ENCODE measurements at places on chromosomes 4 and X.

DNA sequence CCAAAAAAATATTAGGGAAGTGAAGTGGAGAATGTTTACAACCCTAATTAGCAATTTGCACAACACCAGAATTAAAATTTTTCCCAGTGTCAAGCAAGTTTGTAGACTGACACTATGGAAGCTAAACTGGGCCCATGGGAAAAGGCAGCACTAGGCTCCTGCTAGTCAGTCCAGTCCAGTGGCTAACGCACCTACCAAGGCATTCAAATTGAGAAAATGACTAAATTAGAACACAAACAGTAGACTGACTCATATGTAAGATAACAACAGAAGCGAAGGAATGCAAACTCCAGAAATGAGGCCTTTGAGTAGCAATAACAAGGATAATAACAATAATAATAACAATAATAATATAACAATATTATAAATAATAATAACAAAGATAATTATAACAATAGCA lies 90.7 kb downstream of the GRIA3 start:
- DNase-seq = no peak

- no peak for DNase-seq
Measured at GRCh38 chrX:155876704-155877103, 4.4 kb upstream of the VAMP7 start.

DNA sequence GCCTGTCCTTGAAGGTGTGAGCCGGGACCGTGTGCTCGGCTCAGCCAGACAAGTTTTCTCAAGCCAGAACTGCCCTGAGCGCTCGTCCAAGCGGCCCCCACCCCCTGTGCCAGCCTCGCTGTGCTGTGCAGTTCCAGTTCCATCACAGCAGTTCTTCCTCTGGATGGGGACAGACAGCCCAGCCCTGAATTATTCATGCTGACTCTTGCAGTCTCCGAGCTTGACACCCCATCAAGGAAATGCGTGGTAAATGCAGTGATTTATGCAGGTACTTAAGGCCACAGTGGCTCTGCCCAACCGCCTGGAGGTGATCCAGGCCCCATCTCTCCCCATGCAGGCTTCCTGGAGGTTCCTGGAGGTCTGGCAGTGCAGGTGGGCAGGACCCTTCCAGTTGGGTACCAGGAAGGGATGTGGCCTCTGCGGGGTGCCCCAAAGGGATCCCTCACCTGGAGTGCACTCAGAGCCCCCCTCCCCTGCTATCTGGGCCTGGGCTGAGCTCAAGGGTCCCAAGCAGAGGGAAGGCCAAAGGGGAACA lies 44.8 kb upstream of the HMX1 start:
- no peak for DNase-seq

- no peak for DNase-seq
Measured at GRCh38 chr4:110633358-110634341, 10.8 kb upstream of the PITX2 start.

DNA sequence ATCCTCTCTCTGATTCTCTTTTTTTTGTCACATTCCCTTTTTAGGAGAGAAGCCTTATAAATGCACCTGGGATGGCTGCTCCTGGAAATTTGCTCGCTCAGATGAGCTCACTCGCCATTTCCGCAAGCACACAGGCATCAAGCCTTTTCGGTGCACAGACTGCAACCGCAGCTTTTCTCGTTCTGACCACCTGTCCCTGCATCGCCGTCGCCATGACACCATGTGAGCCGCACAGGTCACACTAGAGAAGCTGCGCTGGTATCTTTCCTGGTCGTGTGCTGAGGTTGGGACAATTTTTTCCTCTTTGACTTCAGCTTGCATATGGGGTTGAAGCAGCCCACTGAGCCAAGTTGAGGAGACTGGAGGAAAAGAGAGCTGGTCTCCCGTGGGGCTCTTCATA lies 52.1 kb downstream of the KLF8 start:
- DNase-seq = no peak

DNA sequence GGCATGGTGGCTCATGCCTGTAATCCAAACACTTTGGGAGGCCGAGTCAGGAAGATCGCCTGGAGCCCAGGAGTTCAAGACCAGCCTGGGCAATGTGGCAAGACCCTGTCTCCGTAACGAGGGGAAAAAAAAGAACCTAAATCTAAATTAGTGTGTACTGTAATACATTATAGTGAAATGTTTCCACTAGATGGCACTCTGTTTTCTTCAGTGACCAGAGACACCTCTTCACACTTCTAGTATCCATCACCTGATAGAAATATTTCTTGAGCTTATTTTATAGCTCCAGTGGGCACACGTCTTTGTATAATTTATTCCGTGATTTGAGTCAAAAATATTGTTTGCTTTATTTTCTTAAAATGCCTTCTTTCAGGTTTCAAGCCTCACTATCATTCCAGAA lies 600.9 kb upstream of the DIPK2B start:
- peak; percentile 4 for DNase-seq
